ENCODE measurements at places on chromosomes 1 and 21.
A peak's percentile ranks its signal among the peaks of the same experiment; 100 is the strongest.

DNA sequence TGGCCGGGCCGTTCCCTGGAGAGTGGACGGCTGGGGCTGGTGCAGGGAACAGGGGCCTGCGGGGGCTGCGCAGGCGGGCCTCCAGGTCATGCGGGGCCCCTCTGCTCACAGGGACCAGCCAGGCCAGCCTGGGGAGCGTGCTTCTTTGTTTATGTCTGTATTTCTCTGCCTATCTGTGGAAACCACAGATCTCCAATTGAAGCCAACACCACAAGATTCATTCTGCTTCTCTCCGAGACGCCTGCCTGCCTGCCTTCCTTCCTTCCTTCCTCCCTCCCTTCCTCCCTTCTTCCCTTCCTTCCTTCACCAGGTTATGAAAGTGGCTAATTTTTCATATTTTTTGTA is 39.9 kb upstream of the HMGN1 start:
- no peak for DNase-seq

DNA sequence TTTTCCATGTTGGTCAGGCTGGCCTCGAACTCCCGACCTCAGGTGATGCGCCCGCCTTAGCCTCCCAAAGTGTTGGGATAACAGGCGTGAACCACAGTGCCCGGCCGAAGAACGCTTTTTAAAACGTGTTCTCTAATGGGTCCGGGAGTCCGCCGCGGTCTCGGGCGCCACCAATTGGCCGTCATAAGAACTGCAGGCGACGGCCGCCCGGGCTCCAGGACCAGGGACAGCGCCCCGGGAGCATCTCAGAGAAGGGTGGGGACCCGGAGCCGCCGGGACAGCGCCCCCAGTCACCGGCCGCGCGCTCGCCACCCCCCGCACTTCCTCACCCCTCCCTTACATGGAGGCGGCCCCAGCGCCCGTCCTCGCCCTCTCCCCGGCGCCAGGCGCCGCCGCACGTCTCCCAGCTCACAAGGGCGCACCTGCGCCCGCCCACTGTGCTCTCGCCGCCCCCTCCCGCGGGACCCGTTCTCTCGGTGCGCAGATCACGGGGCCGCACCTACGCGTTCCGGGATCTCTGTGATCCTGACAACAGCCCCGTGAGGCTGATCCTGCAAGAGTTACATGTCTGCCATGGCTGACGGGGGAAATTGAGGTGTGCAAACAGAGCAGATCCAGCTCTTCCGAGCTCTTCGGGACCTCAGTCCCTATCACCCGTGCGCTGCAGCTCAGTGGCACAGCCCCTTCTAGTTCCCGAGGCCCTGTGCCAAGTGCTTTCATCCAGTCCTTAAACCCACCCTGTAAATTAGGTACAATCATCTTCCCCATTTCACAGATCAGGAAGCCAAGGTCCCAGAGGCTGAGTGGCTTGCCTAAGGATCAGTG is 9.8 kb downstream of the RAP1GAP start:
- DNase-seq = peak; percentile 85

DNA sequence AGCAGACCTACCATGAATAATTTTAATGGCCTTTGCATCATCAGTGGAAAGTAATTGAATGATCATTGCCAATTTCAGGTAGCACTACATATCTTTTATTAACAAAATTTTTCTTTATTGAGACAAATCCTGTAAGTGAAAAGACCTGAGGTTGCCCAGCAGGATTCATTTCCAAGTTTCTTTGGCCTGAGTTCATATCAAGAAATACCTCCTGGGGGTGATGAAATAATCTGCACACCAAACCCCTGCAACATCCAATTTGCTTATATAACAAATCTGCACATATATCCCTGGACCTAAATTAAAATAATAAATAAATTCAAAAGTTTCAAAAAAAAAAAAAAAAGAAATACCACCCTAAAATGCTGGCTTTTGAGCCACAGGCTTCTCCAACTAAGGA is 27.3 kb upstream of the ZNF281 start:
- no peak for DNase-seq

DNA sequence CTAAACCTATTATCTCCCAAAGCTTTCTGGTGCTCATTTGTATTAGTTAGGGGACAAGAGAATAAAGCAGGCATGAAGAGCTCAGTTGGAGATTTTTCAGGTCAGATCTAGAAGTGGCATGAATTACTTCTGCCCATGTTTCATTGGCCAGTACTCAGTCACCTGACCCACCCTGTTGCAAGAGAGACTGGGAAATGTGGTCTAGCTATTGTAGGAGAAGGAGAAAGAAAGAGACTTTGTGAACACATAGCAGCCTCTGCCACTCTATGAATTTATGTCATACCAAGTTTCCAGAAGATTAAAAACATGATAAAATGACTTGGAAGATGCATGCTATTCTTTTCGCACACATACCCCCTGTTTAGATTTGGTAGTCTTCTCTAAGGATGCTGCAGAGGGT is 302.3 kb upstream of the RUNX1 start:
- no peak for DNase-seq

DNA sequence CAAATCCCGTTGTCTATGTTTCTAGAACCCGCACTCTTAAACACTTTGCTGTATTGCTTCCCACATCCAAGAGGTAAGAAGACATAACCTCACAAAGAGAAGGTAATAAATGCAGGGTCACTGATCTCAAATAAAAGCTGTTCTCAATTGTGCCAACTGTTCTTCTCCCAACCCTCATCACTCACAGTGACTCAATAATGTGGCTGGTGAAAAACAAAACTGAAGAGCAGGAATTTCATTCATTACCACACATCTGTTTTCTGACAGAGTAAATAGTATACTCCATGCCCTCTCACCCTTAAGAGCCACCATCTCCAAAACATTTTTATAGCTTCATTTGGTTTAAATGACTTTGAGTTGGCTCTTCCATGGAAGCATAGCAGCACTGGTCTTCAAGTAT is 6.2 kb upstream of the ERICH3 start:
- DNase-seq = no peak

- DNase-seq = no peak
Measured at GRCh38 chr1:187985145-187985896, 1156.6 kb downstream of the PLA2G4A start.

DNA sequence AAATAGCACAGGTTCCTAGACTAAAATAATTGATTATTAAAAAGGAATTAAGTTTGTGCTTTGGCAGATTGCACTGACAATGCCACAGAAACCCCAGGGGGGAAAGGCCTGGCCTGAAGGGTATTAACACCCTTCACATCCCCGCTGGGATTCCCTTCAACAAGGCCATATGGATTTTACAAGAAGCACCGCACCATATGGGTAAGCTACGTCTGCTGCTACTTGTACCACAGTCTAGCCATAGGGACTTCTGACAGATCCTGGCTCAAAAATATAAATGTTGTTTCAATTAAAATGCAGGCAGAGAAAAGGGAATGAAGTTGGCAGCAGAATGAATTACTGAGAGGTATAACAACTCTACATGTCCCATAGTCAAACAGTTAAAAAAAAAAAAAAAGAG is 101.0 kb downstream of the DENND1B start:
- no peak for DNase-seq

DNA sequence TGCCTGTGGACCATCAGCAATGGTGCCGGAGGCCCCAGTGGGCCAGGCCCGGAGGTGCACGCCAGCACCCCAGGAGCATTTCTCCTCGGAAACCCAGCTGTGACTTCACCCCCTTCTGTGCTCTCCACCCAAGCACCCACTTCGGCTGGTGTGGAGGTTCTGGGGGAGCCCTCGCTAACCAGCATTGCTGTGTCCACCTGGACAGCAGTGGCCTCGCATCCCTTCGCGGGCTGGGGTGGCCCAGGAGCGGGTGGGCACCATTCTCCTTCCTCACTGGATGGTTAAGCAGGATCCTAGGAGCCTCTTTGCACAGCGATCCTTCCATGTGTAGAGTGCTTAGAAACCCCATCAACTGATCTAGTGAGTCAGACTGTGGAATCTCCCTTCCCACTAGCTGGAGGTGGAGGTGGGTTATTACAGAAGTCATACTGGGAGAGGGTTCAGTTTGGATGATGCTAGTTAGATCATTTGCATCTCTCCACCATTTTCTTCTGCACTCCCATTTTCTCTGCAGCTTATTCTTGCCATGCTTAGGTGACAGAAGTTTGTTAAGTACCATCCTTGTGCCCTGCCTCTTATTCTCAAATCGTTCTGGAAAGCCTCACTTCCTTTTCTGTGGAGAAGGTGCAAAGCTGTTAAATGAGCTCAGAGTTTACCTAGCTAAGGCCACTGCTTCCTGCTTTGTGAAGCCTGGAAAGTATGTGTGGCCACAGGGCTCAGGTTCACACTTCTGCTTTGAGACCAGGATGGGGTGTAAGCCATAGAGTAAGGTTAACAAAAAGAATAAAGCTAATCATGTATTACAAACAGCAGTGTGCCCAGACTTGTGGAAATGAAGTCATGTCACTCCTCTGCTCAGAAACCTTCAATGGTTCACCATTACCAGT is 32.3 kb downstream of the TBX19 start:
- no peak for DNase-seq

DNA sequence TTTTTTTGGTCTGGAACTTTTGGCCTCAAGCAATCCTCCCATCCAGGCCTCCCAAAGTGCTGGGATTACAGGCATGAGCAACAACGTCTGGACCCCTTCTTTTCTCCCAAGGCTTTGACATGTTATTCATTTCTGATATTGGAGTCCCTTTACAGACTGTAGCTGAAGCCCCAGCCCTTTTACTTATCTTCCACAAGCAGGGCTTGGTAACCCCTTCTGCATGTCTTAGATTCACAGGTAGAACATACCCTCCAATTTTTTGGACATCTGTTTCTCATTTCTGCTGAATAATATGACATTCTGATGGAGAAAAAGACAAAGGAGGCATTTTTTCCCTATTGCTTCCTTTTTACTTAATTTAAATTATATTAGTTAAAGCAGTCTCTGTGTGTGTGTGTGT is 39.2 kb upstream of the RGS21 start:
- no peak for DNase-seq

- no peak for DNase-seq
Measured at GRCh38 chr1:190453550-190453949, 24.1 kb downstream of the BRINP3 start.

GRCh38 chr21:42616446-42616845 is 37.0 kb upstream of the PDE9A start:
- DNase-seq = no peak

DNA sequence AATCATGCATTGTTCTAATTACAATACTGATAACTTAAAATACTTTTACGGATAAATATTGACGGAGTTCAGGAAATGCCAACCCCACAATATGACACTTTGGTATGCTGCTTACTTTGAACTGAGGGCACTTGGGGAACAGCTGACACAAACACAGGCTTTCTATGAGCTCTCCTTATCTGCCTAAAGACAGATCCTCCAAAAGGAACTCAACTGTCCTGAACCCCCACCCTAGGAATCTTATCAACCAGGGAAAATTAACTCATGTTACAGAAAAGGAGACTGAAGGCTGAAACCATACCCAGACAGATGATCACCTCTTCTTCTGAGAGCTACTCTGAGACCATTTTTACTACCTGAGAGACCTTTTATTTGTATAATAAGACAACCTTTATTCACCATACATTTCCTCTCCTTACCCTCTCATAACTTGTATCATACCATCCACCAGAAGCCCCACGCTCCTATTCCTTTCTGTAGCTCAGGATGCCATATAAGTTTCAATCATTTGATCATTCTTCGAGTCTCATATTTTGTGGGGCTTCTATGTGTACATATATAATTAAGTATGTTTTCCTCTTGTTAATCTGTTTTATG is 239.5 kb downstream of the FAF1 start:
- no peak for DNase-seq

GRCh38 chr1:3714814-3715213 is 37.4 kb upstream of the CCDC27 start:
- no peak for DNase-seq

- no peak for DNase-seq
Measured at GRCh38 chr1:2277741-2278488, 49.8 kb downstream of the SKI start.

- no peak for DNase-seq
Measured at GRCh38 chr1:157893686-157894085, 52.1 kb upstream of the CD5L start.

DNA sequence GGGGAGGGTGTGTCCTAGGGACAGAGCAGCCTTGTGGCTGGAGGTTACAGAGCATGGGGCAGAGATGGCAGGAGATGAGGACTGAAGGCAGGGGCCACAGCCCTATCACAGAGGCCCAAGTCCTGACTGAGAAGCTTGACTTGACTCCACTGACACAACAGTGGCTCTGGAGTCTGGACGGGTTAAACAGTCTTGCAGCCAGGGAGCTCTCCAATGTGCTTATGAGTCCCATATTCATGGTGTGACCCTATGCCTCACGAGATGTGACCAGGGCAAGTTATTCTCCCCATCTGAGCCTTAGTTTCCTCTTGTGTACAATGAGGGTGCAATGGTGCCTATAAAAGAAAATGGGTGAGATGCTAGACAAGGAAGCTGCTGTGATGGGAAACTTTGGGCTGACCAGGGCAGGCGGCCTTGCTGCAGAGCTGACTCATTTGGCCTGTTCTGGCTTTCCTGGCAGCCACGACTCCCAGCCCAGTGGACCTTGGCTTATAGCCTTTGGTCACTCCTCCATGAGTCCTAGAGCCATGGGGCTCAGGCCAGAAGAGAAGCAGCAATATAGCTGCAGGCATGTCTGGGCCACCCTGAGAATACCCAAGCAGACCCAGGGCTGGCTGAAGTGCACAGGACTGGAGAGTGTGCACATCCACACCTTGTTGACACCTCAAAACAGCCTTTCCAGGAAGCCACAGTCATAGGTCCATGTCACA is 2.8 kb upstream of the TTC22 start:
- no peak for DNase-seq

GRCh38 chr21:45387506-45387905 is 17.5 kb upstream of the COL18A1 start:
- DNase-seq = no peak

DNA sequence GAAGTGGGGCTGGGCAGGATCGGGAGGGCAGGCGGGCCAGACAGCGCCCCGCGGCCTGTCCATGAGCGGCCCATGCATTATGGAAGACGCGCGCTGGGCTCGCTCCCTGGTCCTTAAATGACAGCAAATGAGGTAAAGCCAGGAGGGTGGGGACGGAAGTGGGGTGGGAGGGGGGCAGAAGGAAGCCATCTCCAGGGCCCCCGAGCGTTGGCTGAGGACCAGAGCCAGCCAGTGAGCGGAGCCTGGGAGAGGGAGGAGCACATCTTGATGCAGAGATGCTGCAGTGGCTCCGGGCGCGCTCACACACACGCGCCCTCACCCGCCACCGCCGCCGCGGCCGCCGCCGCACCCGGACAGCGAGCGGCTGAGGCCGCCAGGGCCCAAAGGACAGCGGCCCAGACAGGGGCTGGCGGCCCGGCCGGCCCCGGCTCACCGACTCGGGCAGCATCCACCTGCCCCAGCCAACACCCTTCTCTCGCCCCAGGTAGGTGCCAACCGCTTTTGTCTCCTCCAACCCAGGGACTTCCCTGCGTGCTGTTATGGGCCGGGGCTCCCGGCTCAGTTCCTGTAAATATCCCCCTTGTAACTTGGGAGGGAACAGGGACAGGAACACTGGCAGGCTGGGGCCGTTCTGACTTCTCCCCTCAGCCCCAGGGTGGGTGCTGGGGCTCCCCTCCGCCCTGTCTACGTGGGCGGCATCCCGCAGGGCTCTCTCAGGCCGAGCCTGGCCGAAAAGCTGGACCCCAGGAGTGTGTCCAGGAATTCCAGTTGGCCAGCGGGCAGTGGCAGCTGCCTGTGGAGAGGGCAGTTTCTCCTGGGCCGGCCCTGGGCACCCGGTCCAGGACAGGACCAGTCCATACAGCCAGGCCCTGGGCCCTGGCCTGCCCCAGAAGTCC is at the start of gene CNTN2:
Gene CNTN2, plus strand, starts transcription at position 302 of the 896 bp plus-strand sequence. CDS start 9,974 bp downstream, outside the sequence.
- peak; percentile 44 for DNase-seq

- DNase-seq = peak; percentile 72
Measured at GRCh38 chr1:21324368-21325141, 34.3 kb upstream of the ECE1 start.

GRCh38 chr1:178885869-178886268 is 15.0 kb upstream of the ANGPTL1 start:
- DNase-seq = no peak

GRCh38 chr1:42981255-42981805 is 22.7 kb upstream of the SLC2A1 start:
- DNase-seq = no peak

Data from right hindlimb (tissue), 1 donor.